ENCODE measurements at places on chromosomes 11 and 22. TPM values are rescaled to one million over a fixed set of nuclear protein-coding genes. Genes with fewer than 3 reads are reported as not detected.

Gene OR8B3
- not detected for total RNA-seq

DNA sequence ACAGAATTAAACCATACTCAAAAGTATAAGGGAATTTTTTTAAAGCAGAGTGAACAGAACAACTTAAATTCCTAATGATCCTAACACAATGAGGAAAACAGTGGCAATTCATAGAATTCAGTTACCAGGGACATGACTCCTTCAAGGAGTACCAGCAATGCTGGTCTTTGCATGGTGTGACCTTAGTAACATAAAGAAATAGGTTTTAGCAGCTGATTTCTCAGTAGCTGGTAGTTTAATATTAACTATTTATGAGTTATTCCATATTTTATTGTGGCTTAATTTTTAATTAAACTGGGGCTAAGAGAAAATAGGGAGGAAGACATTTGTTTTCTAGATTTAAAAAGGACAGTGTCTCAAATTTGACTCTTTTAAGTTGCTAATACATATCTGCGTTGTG, 30.9 kb downstream of the CHKA start:
- no peak for DNase-seq

DNA sequence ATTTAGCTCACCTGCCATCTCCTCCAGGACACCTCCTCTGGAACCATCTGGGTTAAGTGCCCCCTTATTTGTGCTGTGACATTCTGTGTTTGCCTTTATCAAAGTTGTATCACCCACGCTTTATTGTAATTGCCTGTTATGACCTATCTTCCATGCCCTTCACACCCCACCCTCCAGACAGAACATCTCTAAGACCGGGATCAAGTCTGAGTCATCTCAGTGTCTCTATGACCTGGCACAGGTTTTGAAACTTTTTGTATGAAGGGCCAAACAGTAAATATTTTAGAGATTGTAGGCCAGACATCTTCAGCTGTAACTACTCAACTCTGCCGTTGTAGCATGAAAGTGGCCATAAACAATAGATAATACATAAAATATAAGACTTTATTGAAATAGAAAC, 161.8 kb downstream of the SPON1 start:
- no peak for DNase-seq

Gene GRM5
- not detected for total RNA-seq

DNA sequence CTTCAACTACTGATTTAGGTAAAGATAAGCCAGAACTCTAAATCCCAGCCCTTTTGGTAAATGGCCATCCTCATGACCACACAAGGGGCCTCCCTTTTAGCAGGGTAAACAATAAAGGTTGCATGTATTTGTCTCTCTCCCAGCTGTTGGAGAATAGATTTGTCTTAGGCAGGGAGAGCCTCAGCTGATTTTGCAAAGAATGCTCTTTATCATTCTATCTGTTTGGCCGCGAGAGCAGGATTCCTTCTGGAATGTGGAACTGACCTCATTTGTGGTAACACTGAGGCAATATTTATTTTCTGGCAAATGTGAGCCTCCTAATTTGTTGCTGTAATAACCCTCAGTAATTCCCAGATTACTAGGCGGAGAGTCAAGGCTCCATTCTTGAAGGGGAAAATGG, 15.3 kb downstream of the PTS start:
- peak; percentile 12 for DNase-seq

Gene AP2A2
- 75.7 TPM for total RNA-seq

- DNase-seq = peak; percentile 28
Measured at GRCh38 chr11:118870396-118871343, 13.0 kb upstream of the CXCR5 start.

DNA sequence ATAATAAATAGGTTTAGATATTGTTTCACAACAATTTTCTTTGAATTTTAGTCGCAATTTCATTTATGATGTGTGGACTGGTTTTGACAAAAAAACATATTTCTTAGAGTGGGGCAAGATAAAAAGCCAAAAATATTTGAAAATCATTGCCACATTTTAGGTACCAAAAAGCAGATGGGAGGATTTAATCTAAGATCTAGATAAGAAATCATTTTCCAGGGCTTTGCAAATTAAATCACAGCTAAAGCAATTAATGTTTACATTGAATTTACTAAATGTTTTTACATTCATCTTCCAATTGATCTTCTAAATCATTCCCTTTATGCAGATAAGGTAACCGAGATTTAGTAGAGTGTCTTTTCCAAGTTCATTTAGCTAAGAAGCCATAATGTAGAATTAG, 1386.0 kb upstream of the TENM4 start:
- no peak for DNase-seq

Gene IGLL5
- total RNA-seq = 14.9 TPM

GRCh38 chr11:118217575-118217974, 7.2 kb downstream of the JAML start:
- no peak for DNase-seq

Gene LGALS12
- total RNA-seq = not detected

Gene KDM4E
- total RNA-seq = not detected

GRCh38 chr11:16225623-16226022, 130.7 kb downstream of the SOX6 start:
- DNase-seq = no peak

GRCh38 chr11:23554002-23554401, 693.7 kb upstream of the CCDC179 start:
- DNase-seq = no peak

DNA sequence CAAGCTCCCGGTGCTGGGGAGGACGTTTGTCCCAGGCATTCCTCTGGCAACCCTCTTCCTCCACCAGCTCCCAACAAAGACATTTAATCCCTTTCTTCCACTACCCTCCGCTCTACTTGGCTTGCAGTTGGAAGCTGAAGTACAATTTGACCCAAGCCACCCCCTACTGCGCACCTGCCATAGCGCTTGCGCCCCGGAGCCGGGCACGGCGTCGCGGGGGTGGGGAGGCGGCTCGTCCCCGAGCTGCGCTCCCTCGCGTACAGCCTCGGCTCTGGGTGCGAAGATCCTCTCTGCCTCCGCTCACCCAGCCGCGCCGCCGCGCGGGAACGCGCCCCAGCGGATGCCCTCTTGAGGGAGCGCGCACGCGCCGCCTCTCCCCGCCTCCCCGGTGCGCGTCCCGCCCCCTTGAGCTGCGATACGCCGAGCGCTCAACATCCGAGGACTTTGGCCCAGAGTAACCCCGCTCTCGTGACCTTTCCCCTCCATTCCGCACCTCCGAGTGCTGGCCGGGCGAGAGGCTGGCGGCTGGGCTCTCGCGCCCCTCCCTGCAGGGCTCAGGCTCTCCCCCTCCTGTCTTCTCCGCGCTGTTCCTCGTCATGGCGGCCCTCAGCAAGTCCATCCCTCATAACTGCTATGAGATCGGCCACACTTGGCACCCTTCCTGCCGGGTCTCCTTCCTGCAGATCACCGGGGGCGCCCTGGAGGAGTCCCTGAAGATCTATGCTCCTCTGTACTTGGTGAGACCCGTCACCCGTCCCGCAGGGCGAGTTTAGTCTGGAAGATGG, at the start of gene TMEM135:
Gene TMEM135 (plus strand): TSS at position 485 of the 785 bp plus-strand sequence. CDS start 112 bp downstream, at position 597.
- peak; percentile 98 for DNase-seq

- no peak for DNase-seq
Measured at GRCh38 chr11:22730319-22730718, 63.9 kb downstream of the GAS2 start.

Gene RFPL1
- total RNA-seq = not detected

Gene UCP3
- 7.6 TPM for total RNA-seq

DNA sequence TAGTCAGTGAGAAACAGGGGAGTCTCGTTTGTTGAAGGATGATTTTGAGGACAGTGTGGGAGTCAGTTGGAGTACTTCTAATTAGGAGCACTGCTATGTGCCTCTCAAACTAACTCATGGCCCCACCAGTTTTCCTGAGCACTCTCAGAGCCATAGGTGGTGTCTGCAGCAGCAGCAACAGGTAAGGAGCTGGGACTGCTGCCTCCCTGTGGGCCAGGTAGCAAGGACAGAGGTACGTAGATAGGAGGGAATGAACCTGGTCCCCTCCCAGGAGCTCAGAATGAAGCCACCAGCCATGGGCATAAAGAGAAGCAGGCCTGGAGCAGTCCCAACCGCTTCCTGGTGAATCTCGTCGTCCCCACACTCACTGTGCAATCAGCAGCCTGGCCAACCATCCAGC, 183.4 kb downstream of the BUD13 start:
- DNase-seq = no peak

Gene GTPBP1
- 84.9 TPM for total RNA-seq

- DNase-seq = peak; percentile 25
Measured at GRCh38 chr22:37631448-37632173, 7.9 kb upstream of the SH3BP1 start.

DNA sequence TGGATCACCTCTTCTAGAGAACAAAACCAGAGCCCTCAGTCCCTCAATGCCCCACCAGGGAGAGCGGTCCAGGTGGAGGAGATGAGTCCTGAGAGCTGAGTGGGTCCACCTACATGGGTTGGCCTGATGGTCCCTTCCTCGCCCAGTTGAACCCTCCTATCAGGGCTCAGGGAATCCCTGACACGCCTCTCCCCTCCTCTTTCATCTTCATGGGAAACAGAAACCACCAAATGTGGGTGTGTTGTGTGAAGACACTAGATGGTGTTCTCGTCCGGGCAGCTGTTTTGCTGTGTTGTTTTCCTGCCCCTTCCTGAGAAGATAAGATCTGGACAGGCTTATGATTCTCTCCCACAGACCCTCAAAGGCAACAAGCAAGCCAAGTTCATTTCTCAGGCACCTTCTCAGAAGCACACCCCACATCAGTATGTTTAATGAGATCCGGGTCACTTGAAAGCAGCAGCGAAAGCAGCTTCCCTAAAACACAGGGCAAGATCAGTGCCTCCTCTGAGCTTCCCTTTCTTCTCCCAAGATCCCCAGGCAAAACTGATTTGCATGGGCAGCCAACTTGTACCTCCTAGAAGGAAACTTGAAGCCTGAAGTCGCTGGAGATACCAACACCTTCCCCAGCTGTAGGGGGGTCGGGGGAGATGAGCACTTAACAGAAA, 35.3 kb upstream of the POU2AF1 start:
- peak; percentile 30 for DNase-seq

DNA sequence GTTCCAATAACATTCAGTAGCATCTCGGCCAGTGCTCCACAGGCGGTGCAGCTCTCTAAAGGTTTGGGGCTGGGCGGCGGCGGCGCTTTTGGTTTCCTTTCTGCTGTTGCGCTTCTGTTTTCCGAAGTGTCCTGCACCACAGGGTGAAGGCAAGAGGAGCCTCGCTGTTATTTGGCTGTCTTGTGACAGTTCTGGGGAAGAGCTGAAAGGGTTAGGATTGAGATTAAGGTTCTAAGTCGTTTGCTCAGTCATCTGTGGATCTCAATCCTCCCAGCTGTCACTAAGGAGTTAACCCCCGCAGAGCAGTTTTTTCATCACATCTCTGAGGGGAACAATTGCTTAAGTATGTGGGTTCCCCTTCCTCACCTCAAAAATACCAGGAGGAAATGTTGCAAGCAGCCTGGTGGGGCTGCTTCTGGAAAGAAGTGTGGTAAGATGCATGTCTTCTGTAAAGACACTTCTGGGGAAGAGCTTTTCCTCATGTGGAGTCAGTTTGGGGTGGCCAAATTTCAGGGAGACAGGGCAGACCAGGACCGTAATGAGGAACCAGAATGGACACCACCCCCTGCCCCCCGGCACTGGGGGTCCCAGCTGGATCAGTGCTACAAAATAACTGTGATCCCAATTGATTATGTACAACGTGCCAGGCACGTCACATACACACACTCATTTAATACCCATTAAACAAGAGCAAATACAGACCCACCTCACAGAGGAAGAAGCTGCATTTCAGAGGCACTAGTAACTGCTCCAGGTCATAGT, 14.2 kb downstream of the TMEM121B start:
- no peak for DNase-seq

DNA sequence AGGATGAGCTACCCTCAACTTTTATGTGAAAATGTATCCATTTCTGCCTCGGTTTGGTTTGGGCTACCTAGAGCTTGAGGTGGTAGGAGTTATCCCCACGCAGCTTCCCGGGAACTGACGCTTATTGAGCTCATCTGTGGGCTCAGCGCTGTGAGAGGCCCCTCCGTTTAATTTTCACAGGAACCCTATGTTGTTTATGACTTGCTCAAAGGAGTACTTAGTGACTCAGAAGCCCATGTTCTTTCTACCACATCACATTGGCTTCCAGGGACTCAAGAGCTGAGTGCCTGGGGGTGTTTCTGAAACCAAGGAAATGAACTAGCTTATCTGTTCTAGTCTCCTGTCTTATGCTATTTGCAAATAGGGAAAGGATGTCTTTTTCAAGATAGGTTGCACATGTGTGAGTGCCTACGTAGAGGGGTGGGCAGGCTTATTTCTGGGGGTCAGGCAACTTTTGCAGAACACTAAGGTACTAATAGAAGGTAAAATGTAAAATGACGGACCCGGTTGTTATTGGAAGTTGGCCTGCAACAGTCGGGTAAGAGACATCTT, 40.5 kb downstream of the MICAL2 start:
- DNase-seq = peak; percentile 6

DNA sequence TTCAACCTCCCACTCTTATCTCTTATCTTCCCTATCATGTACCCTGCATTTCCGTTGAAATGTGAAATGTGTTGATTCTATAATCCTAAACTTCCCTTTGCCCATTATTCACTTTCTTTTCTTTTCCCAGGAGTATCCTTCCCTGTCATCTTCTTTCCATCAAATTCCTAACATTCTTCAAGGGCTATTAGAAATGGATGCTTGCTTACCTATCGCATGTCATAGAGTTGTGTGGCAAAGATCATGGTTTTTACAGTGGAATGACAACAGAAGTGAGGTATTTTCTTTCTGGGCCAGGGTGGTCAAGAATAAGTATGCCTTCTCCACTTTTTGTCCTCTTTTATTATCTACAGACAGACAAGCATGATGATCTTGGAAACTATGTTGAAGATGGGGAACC, 124.4 kb upstream of the SLC5A12 start:
- no peak for DNase-seq

DNA sequence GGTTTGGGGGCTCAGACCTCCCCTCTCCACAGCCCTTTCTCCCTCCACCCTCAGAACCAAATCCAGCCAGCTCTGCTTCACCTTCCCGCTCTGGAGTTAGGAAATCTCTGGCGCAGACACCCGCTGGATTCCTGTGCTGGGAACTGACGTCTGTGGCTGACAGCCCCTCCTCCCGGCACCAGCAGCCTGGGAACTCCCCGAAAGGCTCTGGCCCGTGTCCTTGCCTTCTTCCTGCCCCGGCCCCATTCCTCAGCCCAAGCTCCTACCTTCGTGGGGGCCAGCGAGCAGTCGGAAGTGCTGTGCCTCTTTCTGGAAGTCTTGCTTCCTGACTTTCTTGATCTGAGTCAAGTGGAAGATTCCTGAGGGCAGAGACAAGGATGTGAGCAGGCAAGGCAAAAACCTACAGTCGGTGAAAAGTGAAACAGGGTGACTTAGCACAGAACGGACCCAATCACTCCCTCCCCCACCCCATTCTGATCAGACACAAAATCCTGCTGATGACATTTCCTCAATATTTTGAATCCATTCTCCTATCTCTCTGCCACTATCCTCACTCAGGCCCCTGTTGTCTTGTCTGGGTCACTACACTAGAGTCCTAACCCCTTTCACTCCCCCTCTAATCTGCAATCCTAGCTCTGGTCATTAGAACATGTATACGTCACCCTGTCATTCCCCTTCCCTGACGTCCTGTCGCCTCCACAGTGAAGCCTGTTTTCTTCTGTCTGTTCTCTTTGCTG, 34.1 kb downstream of the CHRDL2 start:
- peak; percentile 72 for DNase-seq
